AG09309 (cell line): ENCODE measurements at places on chromosomes 2 and 18.

- DNase-seq = no peak
Measured at GRCh38 chr2:53312181-53312580, 455.4 kb upstream of the CHAC2 start.

DNA sequence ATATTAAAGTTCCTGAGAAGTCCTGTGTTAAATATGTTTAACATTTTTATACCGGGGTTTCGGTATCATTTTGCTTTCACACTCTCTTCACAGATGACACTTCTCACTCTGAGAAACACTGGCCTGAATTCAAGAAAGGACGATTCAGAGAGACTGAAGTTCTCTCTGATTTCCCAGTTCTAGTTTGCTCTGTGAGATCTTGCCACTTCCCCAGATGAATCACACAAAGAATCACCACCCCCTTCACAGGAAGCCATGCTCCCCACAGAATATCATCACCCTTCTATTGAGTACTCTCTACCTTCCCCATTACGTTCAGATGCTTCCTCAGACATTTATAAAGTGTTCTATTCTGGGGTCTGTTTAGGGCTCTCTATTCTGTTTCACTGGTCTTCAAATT is 16.1 kb upstream of the CD207 start:
- no peak for DNase-seq

DNA sequence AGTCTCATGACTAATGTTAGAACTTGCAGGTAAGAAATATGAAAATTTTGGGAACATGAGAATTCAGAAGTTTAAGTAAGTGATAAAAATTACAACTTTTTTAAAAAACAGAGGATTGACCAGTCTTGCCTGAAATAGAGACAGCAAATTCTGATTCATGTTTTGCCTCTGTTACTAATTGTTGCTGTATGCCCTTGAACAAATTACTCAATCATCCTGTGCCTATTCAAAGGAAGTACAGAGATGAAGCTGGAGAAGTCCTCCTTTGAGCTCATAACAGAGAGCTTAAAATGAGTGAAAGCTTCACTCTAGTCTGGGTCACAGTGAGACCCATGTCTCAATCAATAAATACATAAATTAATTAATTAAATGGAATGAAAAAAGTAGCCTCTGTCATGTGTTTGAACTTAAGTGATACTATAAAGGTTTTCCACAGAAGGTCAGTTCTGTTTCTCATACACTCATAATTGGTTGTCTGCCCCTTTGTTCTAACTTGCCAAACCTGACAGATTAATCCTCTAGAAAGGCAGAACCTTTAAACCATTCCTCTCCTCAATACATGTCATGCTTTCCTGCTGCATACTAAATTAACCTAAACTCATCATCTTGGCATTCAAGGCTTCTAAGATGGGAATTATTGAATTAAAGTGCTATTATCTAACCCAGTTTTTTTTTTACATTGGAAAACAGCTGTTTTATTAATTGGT is 374.6 kb upstream of the LRATD1 start:
- no peak for DNase-seq

DNA sequence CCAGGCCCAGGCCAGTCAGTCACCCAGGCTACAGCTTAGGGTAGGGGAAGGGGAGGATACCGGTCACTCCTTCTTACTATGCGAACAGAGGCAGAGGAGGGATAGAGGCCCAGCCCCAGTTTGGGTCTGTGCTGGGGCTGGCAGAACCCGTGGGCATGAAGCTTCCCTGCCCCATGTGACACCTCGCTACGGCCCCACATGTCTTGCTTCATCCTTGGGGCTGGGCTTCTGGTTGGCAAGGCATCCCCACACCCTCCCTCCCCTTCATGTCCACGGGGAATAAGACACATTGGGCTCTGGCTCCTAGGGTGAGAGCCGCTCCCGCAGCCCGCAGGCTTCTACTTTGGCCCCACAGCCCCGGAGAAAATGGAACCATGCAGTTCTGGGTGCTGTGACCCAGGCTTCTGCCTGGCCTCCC is 32.4 kb downstream of the HS1BP3 start:
- no peak for DNase-seq

- no peak for DNase-seq
Measured at GRCh38 chr2:196213252-196213980, 42.0 kb upstream of the STK17B start.

DNA sequence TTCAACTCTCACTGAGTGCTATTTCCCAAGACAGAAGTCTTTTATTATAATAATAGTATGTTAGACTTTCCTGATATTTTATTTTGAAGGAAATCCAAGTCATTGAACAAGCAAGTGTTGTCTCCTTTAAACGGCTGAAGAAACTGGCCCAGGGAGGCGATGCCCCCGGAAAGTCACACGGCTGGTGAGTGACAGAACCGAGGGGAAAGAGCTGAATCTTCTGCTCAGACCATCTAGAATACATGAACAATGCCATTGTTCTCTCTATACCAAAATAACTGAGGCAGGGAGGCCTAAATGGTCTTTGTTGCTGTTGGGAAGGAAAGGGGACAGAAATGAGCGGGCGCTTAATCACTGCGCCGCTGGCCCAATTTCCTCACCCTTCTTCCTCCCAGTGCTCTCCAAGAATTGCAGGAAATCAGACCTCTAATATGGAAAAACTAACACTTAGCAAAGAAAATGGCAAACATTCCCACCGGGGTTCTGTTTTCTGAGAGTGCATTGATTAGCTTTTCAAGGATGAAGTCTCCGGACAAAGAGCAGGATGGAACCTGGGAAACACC is 101.5 kb downstream of the KLF7 start:
- no peak for DNase-seq

DNA sequence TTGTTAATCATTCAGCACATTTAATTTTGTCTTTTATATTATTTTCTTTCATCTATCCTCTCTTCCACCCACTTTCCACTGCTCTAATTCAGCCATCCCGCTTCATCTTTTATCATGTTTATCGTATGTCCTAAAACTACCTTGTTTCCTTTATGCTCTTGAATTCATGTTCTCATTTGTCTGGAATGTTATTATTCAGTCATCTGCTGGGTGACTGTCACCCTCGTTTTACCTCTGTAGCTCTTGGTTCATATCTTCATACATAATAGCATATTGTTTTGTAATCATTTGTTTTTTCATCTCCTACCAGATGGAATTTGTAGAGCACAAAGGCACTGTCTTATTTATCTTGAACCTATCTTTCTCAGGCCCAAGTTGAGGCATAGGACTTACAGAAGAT is 37.0 kb downstream of the SMCHD1 start:
- DNase-seq = no peak

DNA sequence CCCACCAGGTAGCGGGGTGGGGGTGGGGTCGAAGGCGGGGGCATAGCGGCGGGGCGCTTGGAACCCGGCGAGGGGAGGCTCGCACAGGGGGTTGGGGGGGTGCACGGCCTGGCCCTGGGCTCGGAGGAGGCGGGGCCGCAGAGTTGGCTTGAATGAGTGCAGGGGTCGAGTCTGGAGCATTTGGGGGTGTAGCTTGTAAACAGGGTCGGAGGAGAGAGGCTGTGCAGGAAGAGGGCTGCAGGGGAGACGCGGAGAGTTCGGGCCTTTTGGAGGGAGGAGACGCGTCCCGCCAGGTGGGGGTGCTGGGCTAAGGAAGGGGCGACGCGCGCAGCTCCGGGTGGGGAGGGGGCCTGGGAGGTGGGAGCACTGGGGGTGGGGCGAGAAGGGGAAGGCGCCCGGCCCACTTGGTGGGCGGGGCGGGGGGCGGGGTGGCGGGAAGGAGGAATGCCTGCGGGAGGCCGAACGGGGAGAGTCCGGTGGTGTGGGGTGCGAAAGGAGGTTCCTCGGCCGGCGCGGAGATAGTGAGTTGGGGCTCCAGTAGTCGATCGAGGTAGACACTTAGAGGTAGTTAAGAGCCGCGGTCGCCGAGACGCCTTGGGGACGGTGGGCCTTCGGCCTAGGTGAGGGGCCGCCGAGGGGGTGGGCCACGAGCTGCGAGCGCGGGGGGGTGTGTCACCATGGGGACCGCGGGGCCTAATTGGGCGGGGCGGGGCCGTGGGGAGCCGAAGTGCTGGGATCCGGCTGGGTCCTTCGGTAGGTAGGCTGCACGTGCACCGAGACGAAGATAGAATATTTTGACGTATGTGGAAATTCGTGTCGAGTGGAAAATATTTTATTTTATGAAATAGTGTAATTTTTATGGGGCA is 774 bp downstream of the MSH6 start:
- DNase-seq = no peak
